Spinal cord (tissue), 10 donors: ENCODE measurements at places on chromosomes 12 and 14.

DNA sequence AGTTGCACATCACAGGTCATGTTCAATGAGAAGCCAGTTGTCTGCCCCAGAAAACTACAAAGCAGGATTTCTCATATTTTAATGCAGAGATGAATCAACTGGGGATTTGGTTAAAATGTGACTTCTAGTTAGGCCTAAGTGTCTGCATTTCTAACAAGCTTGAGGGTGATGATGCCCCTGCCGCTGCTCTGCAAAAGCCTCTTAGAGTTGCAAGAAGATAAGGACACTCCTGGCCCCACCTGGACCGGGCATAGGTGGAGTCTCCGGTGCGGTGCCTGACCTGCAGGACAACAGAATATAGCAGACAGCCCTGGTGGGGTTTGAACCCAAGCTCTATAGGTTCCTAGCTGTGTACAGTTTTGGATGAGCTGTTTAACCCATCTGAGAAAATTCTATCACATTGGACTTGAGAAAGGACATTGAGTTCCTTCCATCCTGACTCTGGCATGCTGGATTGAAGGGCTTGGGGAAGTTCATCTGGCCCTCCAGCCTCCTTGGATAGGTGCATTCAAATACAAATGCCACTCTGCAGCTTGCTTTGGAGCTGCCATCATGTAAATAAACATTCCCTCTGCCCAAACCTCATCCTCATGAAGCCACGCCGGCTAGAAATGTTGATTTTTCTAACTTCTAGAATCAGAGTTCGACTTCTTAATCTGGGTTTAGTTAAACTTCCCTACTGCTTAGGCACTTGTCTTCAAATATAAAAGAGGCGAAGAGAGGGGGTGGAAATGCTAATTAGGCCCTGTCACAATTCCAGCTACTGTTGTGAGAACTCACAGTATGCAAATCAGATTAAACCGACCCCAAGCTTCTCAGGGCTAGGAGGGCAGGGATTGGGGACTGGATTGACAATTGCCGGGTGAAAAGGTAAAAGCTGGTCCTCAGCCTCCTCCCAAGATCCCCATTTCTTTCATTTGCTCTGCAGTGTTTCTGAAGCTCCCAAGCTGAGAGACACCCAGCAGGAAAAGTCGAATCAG is 1225.6 kb downstream of the VRK1 start:
- DNase-seq: peak; percentile 15

- DNase-seq: no peak
Measured at GRCh38 chr12:44749566-44749965, 126.5 kb downstream of the NELL2 start.

DNA sequence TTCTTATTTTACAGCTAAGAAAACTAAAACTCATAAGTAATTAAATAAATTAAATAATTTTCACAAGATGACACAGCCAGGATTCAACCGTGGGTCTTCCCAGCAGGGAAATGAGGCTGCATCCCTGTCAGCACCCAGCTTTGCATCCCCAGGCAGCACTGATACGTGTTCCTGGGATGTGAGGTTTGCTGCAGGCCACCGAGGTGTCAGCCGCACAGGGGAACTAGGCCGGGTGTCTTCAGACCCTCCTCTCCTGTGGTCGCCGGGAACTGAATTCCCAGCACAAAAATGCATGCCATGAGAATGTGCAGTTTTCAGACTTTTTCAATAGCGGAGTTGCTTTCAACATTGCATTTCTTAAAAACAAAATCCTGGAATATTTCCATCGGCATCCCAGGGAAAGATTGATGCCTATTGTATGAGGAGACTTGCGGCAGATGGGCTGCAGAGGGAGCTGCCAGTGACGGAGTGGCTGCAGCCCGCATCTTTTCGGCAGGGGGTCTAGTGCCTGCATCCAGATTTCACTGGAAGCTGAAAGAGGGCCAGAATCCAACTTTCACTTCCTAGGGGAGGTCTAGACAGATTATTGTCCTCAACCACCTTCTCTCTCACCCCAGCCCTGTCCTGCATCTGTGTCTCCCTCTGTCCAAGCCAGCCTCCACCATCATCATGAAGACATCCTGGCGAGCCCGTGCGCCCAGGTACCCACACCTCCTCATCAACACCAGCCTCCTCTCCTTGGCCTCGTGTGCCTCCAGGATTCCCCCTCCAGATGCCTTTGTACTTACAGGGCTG is 12.6 kb downstream of the LRTM2 start:
- no peak for DNase-seq

GRCh38 chr12:19938031-19938430 is 430.3 kb upstream of the PDE3A start:
- DNase-seq: no peak

DNA sequence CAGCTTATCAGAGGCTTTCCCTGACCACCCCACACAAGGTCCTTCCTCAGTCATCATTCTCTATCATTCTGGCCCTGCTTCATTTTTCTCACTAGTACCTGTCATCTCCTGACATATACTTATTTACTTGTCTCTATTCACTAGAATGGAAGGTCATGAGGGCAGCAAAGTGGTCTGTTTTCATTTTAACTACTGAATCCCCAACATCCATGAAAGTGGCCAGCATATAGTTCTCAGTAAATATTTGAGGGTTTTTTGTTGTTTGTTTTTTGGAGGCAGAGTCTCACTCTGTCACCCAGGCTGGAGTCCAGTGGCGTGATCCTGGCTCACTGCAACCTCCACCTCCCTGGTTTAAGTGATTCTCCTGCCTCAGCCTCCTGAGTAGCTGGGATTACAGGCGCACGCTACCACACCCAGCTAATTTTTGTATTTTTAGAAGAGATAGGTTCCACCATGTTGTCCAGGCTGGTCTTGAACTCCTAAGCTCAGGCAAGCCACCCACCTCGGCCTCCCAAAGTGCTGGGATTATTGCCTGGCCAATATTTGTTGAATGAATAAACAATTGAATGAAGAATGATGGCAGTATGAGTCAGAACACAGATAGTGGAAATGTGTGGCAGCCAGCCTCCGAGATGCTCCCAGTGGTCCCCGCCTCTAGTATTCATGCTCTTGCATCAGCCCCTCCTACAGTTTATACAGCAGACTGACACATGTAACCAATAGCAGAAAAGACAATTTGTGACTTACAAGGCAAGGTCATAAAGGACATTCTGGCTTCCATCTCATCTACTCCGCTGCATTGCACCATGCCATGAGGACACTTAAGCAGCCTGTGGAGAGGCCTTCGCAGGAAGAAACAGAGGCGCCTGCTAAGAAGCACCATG is 7.0 kb upstream of the ANO6 start:
- DNase-seq: no peak
